ENCODE measurements at places on chromosomes 1 and 21. TPM values are rescaled to one million over a fixed set of nuclear protein-coding genes. Genes with fewer than 3 reads are reported as not detected.

Gene CA6
- total RNA-seq: not detected

Gene FHL3
- total RNA-seq: 82.6 TPM

Gene ERICH3
- 1.0 TPM for total RNA-seq

Gene TSPEAR
- total RNA-seq: not detected

Gene AVPR1B
- not detected for total RNA-seq

Gene FCN3
- total RNA-seq: not detected

Gene RAB3B
- not detected for total RNA-seq

Gene OR2L8
- total RNA-seq: 1.1 TPM

Gene TRIM17
- 8.4 TPM for total RNA-seq

Gene PCSK9
- total RNA-seq: not detected

Gene SPRR2A
- total RNA-seq: not detected

Gene LCK
- total RNA-seq: 215 TPM

Gene DTL
- 1.1 TPM for total RNA-seq

Gene HP1BP3
- 296 TPM for total RNA-seq

Gene SELENBP1
- total RNA-seq: not detected

Gene KDM1A
- 33.0 TPM for total RNA-seq

Gene CAPN9
- not detected for total RNA-seq

Gene ELAVL4
- not detected for total RNA-seq

Gene MARK1
- total RNA-seq: not detected

Gene ST6GALNAC5
- not detected for total RNA-seq

Gene CITED4
- total RNA-seq: 7.7 TPM

Gene CD1B
- not detected for total RNA-seq

Gene HENMT1
- total RNA-seq: 26.9 TPM

Gene ZNF683
- 9.6 TPM for total RNA-seq

Gene CCDC28B
- total RNA-seq: 19.3 TPM

Gene CFHR1
- total RNA-seq: not detected

Gene ALPL
- 2.4 TPM for total RNA-seq

Gene AMY1B
- total RNA-seq: not detected

Gene PADI4
- total RNA-seq: 1.7 TPM

Gene WNT3A
- total RNA-seq: not detected

Gene KIF14
- 0.48 TPM for total RNA-seq

Gene PGBD2
- total RNA-seq: 3.1 TPM

Gene CD244
- total RNA-seq: 150 TPM

Gene WNT4
- not detected for total RNA-seq

Gene ETNK2
- total RNA-seq: 5.5 TPM

Gene PRR9
- total RNA-seq: not detected

Gene PROK1
- total RNA-seq: not detected

Gene RNU1-2
- total RNA-seq: 2,937 TPM

Gene CR1
- 39.4 TPM for total RNA-seq

Gene MROH9
- not detected for total RNA-seq

Gene TIE1
- total RNA-seq: 10.7 TPM

Gene CFAP141
- 1.2 TPM for total RNA-seq

Gene C1orf232
- total RNA-seq: not detected

Gene C1orf141
- total RNA-seq: not detected

Gene SRM
- 30.9 TPM for total RNA-seq

Gene ZNF648
- total RNA-seq: not detected

Measured in natural killer cell (primary cell).